ENCODE measurements at places on chromosomes 1 and 21.

GRCh38 chr1:246215510-246215903, 291.6 kb downstream of the SMYD3 start:
- DNase-seq: no peak

- DNase-seq: no peak
Measured at GRCh38 chr1:41876576-41877445, 41.9 kb downstream of the HIVEP3 start.

- DNase-seq: no peak
Measured at GRCh38 chr1:94946886-94947285, 20.0 kb upstream of the CNN3 start.

DNA sequence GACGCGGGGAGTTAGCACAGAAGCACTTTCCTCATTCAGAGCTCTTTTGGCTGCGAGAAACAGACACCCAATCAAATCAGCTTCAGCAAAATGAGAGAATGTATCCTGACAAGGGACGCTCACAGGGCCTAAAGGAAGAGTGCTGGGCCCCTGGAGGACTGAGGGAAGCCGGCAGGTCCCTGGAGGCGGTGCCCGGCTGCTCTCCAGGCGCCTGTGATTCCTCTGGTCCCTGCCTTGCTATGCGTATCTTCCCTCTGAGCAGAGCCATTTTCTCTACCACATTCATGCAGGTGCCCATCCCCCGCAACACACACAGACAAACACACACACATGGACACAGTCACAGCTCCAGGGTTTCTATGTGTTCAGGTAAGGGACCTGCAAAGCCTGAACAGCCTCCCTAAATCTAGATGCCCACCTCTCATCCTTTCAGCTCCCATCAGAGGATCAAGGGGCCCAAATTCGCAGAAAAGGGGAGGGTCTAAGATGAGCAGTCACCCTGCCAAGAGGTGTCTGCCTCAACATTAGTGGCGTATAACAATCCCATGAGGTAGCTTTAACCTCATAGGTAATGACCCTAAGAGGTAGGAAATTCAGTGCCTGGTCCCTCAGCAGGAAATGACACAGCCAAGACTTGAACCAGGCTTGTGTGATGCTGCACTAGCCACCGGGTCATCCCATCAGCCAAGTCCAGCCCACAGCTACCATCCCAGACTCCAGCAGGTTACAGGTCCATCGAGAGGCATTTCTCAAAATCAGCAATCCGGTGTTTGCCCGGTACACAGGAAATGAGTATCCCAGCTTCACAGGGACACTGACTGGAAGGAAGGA, 29.0 kb downstream of the PTAFR start:
- no peak for DNase-seq

- DNase-seq: no peak
Measured at GRCh38 chr1:228811712-228812305, 76.5 kb downstream of the RHOU start.

GRCh38 chr1:229434005-229434640, at the start of gene ACTA1:
Gene ACTA1 (minus strand): TSS chr1:229434094. CDS start chr1:229433115, 979 bp downstream.
- DNase-seq: no peak

- DNase-seq: peak; percentile 37
Measured at GRCh38 chr1:207672522-207673130, 27.7 kb downstream of the CR1L start.

DNA sequence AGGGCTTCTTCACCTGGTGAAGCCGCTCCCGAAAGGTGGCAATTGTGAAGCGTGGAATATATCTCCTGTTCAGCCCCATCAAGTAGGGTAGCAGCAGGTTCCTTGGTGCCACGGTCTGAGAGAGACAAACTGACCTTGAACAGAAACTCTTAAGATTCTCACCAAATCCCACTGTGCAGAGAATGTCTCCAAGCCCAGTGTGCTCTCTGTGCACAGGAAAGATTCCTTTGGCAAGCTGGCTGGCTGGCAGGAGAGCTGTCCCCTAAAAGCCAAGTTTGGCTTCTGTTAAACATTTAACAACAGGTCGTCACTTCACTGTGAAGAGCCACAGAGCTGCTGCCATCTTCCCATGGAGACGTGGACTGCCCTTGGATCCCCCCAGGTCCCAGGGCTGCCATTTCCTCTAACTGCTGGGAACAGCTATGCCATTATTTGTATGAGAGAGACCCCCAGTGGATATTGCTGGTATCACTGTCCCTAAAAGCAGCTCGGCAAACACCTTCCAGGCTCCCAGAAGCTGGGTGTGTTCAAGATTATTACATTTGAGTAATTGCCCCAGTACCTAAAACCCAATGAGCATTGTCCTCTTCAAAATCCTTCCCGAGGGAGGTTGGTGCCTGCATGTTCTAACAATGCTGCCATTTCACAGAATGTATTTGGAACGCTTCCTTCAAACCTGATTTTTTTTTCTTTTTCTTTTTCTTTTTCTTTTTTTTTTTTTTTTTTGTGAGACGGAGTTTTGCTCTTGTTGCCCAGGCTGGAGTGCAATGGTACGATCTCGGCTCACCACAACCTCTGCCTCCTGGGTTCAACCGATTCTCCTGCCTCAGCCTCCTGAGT, 71.8 kb downstream of the CD58 start:
- DNase-seq: peak; percentile 65

DNA sequence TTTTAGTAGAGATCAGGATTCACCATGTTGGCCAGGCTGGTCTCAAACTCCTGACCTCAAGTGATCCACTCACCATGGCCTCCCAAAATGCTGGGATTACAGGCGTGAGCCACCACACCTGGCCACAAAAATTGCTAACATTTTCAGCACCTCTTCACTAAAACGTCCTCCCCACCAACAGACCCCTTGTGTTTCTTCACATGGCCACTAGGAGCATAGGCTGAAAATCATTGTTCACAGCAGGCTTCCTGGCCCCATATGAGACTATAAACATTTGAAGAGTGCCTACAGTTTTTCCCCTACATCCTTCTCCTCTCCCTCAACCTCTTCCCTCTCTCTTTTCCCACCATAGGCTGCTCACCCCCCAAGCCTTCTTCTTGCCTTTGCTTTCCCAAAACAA, 28.0 kb upstream of the SFPQ start:
- peak; percentile 18 for DNase-seq

DNA sequence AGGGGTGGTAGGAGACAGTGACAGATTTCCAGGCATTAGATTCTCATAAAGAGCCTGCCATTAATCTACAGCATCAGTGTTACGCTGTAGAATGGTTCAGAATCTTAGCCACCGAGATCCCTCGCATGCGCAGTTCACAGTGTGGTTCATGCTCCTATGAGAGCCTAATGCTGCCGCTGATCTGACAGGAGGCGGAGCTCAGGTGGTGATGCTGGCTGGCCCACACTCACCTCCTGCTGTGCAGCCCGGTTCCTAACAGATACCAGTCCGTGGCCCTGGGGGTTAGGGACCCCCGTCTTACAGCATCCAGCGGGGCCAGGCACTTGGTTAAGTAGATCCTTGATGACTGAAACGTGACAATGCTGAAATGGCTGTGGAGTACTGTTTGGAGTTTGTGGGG, 163.6 kb upstream of the C1orf21 start:
- no peak for DNase-seq

DNA sequence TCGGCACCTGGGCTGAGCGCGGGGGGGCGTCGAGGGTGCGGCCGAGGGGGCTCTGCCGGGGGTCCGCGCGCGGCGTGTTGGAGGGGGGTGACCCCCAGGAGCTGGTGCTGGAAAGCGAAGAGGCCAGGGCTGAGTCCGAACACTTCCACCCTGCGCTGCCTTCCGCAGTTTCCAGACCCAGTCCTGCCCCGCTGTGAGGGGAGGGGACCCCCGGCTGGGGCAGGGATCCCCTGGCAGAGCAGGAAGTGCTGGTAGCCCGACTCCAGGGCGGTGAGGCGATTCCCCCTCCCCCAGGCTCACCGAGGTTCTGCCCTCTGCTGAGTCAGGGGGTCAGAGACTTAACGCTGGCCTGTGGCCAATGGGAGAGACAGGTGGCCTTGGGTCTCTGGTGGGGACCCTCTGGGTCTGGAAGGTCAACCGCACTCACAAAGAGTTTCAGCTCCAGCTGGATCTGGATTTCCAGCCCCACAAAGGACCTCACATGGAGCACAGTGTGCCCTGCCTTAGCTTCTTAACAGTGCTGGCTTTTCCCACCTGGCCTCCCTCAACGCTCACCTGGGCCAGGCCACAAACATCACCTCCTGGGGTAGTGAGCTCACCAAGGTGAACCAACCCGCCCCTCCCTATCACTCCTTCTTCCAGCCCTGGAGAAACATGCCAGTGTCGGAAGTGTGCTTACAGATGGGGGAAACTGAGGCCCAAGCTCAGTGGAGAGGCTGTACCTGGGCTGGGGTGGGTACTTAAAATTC, 39.8 kb upstream of the SYNC start:
- DNase-seq: no peak

- DNase-seq: no peak
Measured at GRCh38 chr21:43701936-43702784, 16.8 kb upstream of the PDXK start.

GRCh38 chr21:32427958-32428623, 15.6 kb downstream of the EVA1C start:
- no peak for DNase-seq

DNA sequence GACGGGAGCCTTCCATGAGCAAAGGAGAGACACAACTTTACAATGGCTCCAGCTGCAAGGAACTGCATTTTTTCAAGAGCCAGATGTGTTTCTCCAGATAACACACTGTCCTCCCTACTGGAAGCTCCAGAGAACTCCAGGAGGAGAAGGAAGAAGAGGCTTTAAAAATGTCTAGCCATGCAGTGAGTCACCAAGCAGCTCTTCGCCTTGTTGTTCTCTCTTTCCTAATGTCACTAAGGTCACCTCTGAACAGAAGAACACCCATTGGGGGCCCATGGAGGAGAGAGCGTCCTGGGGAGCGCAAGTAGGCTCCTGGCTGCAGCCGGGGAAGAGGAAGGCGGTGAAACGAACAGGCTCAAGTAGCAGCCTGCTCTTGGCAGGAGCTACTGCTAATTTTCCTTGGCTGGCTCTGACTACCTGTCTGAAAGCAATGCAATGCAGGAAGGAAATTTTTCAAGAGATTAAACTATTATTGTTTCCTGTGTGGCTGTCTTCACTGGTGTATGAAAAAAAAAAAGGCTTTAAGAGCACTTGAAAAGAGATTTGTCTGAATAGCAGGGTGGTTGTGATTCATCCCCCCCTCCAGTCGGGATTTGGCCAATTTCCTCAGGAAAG, 321.9 kb downstream of the SETD4 start:
- no peak for DNase-seq

DNA sequence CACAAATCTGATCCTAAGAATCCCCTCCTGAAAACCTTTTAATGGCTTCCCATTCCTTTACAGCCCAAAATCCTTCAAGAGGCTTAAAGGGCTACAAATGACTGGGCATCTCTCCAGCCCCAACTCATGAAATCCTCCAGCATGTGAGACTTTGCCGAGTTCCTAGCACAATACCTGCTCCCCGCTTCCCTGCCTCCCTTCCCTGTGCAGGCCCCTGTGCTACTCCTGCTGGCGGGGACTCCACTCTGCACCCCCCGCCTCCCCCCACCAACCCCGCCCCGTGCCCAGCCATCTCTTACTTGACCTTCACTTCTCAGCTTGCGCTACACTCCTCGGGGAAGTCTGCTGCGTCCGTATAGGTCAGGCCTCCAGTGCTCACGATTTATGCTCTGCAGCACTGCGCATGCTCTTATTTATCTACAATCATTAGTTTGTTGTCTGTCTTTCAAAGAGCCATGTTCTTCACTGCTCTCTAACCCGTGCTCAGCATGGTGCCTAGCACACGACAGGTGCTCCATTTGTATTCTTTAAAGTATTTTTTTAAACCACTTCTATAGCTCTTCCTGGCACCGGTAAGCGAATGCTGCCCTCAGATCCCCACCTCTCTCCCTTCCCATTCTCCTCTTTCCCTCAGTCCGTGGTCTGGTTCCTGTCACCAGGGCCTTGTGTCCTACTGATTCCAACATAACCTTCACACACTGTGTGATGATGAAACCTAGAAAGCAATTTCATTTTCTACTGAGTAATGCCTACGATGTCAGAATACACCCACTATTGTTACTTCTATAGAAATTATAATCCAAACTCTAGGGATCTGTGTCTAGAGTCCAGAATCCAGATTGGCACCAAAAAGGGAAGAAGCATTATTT, 37.5 kb upstream of the PLA2G2C start:
- DNase-seq: no peak

DNA sequence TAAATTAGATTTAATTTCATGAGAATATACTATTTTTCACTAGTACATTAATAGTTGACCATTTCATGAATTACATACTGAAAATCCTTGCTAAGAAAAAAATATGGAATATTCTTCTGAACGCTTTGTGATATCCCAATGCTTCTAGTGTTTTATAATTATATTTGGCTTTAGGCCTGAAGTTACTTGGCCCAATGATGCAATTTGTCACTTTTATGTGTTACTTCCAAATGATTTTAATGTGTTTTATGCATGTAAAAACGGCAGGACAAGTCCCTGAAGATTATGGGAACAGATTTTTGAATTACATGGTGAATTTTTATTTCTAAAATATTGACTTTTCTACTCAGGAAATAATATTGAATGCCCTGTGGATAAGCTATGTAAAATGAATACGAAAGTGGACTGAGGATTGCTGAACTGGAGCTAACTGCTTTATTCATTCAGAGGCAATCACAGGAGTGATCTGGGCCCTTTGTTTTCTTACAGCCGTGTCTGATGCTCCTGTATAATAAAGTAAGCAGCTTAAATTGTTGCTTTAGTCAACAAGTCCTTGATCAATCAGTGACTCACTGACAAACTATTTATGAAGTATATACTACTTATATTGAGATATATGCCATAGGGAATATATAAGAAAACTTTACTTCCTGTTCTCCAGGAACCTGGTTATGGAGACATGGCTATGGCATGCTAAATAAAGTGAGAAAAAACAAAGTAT, 543.0 kb upstream of the RGS18 start:
- DNase-seq: no peak

DNA sequence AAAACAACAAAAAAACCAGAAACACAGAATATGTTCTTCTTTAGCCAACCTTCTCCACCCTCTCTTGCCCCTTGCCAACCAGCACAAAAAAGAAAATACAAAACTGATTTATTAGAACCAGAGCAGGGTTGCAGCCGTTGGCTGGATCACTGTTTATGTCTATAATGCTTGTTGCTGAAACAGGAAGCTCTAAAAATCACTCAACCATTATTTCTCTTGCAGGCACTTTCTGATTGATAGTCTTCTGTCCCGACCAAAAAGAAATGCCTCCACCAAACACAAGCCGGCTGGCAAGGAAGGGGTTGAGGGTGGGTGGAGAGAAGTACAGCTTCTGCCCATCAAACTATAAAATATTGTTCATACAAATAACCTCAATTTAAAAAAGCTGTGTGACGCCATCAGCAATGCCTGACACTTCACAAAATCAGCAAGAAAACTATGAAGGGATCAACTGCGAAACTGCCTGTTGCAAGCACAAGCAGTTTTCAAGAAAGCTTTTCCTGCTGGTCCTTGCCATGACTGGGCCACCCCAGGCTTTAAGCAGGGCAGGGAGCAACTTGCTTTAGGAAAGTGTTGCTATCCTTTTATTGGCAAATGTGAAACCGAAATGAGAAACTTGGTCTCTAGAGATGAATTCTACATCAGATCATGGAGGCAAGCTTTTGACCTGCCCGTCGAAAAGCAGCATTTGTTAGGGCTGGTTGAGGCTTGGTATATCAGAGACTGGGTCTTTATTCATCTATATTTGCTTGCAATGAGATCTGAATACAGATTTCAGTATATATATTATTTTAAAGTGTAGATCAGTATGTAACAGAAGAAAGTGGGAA, 174.2 kb downstream of the RUNX1 start:
- DNase-seq: peak; percentile 56

- DNase-seq: no peak
Measured at GRCh38 chr1:65049941-65050713, 83.8 kb upstream of the JAK1 start.

GRCh38 chr1:153928791-153929341, 6.1 kb upstream of the GATAD2B start:
- DNase-seq: no peak

GRCh38 chr1:150760013-150760412, 5.6 kb downstream of the CTSS start:
- peak; percentile 55 for DNase-seq
